NCI-H460 (cell line): ENCODE measurements at places on chromosomes 7 and 10. TPM values are rescaled to one million over a fixed set of nuclear protein-coding genes. Genes with fewer than 3 reads are reported as not detected.

DNA sequence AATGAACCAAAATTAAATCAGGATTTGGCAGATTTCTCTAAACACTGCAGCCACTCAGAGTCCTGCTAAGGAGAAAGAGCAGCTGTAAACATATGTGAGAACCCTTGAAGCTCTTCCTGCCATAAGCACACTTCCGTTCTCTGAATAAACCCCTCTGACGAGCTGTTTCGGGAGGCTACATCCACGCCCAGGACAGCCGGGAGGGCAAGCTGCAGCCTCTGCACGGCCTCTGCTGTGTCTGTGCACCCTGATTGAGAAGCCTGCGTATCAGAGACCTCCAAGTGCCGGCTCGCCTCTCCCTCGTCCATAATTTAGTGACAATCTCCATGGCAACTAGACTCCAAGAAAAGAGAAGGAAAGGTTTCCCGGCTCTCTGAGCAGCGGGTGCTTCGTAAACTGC, 114.4 kb downstream of the PTPRN2 start:
- no peak for DNase-seq

- no peak for DNase-seq
Observed at GRCh38 chr7:155361947-155362346, 64.3 kb downstream of the INSIG1 start.

Gene TFEC
- total RNA-seq = 0.06 TPM in 1 of 2 replicates, not detected in the other

Gene FAM241B
- 2.3 and 4.9 TPM in 2 replicates for total RNA-seq

- no peak for DNase-seq
Observed at GRCh38 chr10:68625316-68625921, 65.3 kb downstream of the TET1 start.

- DNase-seq = no peak
Observed at GRCh38 chr10:85008488-85009184, 680.2 kb downstream of the CCSER2 start.

DNA sequence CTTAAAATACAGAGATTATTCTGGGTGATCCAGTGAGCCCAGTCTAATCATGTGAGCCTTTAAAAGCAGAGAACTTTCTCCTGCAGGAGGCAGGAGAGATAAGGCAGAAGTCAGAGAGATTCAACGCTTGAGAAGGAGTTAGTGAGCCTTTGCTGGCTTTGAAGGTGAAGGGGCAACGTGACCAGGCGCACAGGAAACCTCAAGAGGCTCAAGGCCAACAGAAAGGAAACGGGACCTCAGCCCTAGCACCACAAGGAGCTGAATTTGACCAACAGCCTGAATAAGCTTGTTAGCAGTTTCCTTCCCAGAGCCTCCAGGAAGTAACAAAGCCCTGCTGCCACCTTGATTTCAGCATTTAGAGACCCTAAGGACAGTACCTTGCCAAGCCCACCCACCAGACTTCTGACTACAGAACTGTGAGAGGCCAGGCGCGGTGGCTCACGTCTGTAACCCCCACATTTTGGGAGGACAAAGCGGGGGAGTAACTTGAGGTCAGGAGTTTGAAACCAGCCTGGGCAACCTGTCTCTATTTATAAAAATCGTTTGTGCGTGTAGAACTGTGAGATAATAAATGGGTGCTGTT, 87.3 kb upstream of the KAT6B start:
- DNase-seq = peak; percentile 4

Gene PNLIPRP3
- not detected in 2 replicates for total RNA-seq
